Fibroblast of skin of back (primary cell): ENCODE measurements at places on chromosomes 2 and 18.

- DNase-seq: no peak
Observed at GRCh38 chr2:191656391-191656790, 21.5 kb upstream of the NABP1 start.

DNA sequence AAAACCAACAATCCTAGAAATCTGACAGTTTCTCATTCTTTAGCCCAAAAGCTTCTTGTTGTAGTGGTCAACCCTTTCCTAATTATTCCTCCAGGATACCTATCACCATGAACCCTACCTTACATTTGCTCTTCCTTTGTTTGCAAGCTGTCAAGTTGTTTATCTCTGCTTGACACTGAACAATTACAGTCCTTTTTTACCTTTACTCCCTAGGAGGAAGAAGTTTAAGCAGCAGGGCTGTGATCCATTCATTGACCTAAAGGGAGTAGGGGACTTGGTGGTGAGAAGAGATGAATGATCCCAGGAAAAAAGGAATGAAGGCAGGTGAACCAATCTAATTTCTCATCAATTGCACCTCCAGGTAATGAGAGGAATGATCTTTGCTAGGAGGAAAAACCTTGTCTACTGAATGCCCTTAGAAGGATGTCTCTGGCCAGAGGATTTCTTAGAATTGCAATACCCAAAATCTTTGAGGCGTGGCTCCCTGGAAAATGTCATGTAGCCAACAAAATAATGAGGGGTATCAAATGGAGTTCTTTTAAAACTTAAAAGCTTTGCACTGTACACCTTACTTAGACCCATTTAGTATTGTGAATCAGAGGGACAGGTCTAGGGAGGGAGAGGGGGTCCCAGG, 47.7 kb downstream of the MREG start:
- DNase-seq: no peak

GRCh38 chr2:203366639-203367466, 38.7 kb downstream of the ABI2 start:
- DNase-seq: no peak

DNA sequence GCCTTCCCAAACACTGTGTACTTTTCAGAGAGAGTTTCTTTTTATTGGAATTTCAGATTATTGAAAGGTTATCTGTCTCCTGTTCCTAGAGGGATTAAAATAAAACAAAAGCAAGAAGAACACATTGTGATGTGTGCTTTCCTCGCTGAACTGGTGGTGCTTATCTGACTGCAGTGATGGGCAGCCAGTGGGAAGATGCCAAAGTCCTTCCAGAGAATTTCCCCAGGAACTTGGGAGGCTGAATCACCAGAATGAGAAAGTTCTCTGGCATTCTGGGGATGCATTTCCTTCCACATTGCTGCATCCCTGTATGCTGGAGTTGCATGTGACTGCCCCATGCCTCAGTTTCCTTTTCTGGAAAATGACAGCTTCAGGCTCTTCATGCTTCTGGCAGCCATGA, 53.9 kb upstream of the SEC11C start:
- peak; percentile 77 for DNase-seq

GRCh38 chr2:201233192-201233811, 27.0 kb upstream of the CASP8 start:
- DNase-seq: no peak

- no peak for DNase-seq
Observed at GRCh38 chr2:38634684-38635083, 31.2 kb upstream of the GALM start.

DNA sequence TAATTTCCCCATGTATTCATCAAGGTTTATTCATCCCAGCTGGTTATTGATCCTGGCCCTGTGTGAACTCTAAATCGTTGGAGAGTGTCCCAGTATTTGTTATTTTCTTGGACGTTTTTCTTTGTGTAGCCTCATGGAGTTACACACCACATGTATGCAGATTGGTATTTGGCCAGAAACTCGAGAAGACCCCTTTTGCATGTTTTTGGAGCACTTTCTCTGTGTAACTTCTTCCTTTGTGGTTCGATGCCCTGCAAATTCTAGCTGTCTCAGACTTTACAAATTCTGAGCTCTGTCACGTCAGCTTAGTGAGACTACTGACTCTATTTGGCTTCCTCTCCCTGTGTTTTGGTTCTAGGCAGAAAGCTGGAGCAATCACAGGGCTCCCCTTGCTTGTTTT, 198.7 kb downstream of the MCFD2 start:
- peak; percentile 57 for DNase-seq

- DNase-seq: no peak
Observed at GRCh38 chr2:42030200-42030759, 17.5 kb upstream of the PKDCC start.

DNA sequence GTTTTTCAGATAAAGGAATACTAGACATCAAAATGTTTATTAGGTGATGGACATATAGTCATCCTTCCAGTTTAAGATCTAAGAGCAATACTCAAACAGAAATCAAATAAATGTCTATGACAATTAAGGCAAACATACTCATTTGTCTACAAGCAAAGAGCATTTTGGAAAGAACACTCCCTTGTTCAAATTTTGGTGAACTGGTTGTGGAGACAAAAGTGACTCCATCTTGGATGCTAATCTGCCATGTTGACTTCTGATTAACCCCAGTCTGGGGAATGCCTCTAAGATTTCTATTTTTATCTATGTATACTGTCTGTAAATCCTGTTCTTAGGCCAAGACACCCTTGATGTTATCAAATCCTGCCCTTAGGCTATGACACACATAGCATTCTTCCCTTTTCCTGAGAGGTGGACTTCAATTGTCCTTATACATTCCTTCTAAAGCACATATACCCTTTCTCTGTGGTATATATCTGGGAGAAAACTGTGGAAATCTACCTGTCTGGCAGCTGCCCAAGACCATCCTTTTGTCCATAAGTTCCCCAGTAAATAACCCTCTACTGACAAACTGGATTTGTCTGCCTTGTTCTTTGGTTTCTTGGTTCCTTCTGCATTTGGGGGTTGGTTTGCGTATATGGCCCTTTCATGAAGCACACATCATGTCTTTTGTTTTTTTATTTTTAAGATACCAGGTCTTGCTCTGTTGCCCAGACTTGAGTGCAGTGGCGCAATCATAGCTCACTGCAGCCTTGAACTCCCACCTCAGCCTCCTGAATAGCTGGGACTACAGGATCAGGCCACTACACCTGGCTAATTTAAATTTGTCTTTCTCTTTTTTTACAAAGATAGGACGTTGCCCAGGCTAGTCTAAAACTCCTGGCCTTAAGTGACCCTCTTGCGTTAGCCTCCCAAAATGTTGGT, 12.5 kb upstream of the PLEKHM3 start:
- DNase-seq: no peak

DNA sequence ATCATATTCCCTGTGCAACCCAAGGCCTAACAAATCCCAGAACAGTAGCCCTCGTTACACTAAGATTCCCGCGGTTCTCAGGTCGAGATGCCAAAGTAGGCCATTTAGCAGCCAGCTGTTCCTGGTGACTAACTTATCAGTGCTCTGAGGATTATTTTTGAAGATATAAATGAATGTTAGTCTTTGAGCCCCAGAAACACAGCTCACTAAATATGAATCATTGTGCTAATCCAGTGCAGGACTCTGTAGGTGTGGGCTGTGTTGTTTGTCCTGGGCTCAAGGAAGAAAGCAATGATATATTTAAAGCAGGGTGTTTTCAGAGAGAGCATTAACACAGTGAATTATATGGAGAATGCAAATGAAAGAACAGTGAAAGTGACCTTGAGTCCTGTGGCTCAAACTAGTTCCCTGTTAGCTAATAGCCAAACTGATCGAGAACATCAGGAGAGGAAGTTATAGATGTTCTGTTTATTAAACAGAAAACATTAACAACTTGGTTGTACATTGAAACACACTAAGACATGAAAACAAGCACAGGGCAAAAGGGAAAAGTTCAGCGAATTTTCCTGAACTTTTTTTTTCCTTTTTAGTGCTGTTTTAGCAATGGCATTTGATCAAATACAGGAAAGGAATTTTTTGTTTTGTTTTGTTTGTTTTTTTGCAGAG, 228.3 kb downstream of the RNF152 start:
- no peak for DNase-seq

DNA sequence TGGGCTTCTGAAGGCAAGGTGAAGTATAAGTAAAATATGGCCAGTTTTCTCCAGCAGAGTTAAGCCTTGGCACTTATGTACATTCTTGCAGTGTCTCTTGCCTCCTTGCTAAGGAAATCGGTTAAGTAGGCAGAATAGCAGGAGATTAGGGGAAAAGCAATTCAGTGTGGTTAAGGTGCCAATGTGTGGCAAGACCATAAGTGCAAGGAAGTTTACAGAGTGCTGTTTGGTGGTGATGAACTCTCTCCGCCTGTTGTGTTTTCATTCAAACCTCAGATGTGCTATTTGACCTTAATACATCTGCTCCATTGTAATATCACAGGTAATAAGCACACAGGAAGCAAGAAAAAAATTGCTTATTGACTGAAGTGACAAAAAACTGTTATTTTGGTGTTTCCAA, 156.1 kb downstream of the MGAT5 start:
- DNase-seq: no peak

GRCh38 chr2:102749938-102750337, 11.9 kb upstream of the TMEM182 start:
- DNase-seq: no peak

DNA sequence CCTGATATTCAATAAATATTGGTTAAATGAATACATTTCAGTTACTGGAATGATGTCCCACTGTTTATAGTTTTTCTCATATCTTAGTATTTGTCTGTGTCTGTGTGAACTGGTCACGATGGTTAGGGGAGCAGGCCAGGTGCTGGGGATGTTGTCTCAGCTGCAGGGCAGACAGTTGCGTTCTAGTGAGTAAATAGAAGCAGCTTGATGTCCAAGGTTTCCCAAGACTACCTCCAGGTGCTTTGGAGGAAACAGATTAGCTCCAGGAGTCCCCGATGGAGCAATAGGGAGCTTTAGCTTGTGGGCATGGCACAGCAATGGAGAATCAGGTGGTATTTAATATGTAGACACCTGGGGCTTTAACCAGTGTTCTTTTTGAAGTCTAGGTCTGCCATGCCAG, 75.5 kb downstream of the GULP1 start:
- DNase-seq: no peak

- DNase-seq: peak; percentile 61
Observed at GRCh38 chr2:105375001-105375561, 23.8 kb downstream of the FHL2 start.

DNA sequence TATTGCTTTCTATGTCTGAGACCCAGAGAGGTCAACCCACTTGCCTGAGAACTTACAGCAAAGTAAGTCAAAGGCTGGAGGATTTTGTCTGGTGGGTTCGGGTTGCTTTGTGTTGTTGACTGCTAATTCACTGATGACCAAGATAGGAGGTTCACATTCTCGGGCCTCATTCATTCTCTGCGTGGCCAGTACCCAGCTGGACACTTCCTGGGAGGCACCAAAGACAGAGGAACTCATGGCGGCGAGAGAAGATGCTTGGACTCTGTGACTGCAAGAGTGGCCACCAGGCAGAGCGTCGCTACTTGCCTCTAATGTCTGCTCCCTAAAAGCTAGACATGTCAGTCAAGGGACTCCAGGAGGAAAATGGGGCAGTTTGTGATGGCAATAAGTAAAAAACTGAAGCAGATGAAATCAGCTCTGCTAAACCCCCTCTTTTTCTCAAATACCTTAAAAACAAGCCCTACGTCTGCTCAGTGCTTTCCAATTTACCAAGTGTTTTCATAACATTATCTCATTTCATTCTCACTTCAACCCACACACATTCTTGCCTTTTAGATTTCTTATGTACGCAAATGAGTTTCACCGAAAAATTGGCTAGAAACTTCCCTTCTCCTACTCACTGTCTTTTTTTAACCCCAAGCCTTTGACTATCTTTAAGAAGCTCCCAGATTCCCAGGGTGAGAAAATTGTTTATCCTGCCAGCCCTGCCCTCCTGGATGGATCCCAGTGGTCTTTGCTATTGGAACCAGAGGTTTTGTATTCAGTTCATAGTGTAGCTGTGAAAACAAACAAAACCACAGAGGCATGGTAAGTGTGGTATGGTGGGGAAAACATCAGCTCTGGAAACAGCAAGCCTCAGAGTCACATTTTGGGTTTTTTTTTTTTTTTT, 4.9 kb upstream of the LBH start:
- peak; percentile 85 for DNase-seq

DNA sequence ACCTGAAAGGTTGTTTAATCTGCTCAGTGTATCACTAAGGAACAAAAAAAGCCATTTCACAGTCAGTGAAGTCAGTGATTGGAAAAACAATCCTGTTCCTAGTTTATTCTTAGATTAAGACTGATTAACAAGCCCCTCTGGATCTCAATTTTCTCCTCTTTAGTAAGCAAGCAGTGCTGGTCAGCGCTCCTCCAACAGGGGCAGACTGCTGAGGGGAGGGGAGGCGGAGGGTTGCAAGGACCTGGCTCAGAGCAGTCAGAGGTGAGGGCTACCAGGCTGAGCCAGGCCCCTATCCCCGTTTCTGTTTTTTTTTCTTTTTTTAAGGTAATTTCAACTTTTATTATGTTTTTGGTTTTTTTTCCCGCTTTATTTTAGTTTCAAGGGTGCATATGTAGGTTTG, 24.7 kb upstream of the KCNS3 start:
- no peak for DNase-seq

- DNase-seq: no peak
Observed at GRCh38 chr2:59560769-59561168, 992.7 kb downstream of the BCL11A start.

DNA sequence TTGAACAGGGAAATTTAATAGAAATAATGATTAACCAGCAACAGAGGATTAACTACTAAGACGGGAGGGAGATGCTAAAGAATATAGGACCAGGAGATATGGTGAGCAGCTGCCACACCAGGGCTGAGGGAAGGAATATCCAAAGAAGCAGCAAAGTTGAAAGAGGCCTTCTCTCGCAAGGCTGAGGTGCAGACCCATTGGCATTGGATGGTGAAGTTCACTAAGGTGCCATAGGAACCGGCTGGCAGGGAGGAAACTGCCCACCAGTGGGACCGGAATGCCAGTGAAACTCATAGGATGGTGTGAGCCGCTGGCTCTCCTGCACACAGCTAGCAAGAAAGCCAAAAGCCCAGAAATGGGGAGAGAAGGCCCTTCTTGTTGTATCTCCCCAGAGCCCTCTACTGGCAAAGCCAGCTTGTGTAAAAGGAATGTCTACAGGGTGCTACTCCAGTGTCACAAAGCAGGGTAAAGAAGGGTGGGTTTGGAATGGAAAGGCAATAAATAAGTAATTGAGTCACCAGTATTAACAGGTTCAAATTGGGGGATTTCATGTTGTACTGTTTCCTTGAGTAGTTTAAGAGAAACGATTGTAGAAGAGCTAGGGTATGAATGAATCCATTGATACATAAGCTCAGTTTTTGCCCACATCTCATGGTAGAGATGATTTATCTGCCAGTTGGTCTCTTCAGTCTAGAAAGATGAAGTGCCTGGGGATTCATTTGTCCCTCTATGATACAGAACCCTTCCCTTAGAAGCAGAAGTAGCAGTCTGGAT, 36.0 kb downstream of the FARP2 start:
- peak; percentile 56 for DNase-seq

- DNase-seq: no peak
Observed at GRCh38 chr2:70887550-70888246, 48.0 kb upstream of the ATP6V1B1 start.

DNA sequence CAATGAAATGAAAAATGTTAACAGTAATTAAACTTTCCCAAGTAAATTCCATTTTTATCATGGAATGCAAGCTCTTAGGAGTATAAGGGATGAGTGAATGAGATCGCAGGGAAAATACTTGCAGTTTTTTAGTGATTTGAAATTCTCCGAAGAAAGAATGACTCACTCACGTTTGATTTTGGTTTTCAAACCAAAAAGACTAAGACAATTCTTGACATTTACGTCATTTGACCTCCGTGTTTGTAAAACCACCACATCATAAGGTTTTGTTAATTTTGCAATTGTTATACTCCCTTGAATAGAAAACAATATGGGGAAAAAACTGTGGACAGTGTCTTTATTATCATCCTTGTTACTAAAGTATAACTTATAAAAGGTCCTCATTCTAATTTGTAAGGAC, 29.4 kb downstream of the COL4A4 start:
- no peak for DNase-seq
